GOT3 (cell line): ENCODE measurements at places on chromosomes 1 and 21.

DNA sequence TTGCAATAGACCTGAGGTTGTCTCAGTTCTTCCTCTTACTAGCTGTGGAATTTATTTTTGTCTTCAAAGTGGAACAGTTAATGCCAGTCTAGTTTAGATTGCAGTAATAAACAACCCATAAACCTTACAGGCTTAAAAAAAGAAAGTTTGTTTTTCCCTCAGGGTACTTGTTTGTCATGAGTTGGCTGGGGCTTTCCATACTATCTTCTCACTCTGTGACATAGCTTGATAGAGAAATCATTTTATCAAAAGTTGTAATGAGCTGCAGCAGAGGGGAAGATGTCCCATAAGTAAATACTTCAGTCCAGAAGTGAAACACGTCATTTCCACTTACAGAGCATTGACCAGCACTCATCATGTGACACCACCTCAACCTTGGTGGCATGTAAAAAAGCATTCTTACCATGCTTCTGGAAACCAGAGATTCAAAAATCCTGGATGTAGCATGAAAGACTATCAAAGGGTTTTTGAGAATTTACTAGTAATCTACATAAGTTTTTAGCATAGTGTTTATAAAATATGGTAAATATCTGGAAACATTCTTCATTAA lies 62.8 kb upstream of the COL11A1 start:
- DNase-seq = no peak

DNA sequence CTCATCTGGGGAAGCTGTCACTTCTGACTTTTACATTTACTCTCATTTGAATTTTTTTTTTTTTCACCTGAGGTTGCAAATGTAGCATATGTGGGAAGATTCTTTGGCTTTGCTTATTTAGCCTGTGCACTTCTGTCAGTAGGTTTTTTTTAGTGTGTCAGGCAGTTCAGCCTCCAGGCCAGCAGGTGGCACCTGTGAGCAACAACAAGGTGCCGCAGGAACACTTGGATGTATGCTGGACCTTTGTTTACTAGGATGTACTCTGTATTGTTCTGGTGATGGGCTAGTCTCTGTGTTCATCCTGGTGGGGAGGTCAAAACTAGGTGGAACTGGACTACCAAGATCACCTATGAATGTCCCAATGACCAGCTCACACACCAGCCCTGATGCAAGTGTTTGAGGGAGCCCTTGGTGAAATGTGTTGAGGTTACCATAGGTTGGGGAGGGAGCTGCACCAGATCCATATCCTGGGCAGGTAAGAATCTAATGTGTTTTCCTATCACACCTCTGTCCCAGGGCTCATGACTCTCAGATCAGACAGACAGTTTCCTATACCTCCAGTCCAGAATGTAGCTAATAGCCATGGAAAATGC lies 618.2 kb downstream of the BRINP3 start:
- DNase-seq = no peak

DNA sequence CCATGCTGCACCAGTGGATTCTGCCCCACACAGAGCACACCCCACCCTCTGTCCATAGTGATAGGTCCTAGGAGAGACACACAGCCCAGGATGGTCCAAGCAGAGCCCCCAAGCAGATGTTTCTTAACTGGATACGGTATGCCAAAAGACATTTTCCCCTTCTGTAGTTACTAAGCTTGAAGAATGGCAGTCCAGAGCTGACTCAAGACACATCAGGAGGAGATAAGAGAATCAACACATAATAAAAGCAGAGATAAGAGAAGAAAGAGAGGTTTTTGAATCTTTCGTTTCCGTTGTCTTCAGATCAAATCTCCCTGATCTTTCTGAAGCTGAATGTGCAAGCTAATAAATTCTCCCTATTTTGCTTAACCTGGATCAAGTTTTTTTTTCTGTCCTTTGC lies 21.8 kb upstream of the CASQ2 start:
- no peak for DNase-seq

- no peak for DNase-seq
Observed at GRCh38 chr1:113042285-113043143, 30.5 kb upstream of the LRIG2 start.

DNA sequence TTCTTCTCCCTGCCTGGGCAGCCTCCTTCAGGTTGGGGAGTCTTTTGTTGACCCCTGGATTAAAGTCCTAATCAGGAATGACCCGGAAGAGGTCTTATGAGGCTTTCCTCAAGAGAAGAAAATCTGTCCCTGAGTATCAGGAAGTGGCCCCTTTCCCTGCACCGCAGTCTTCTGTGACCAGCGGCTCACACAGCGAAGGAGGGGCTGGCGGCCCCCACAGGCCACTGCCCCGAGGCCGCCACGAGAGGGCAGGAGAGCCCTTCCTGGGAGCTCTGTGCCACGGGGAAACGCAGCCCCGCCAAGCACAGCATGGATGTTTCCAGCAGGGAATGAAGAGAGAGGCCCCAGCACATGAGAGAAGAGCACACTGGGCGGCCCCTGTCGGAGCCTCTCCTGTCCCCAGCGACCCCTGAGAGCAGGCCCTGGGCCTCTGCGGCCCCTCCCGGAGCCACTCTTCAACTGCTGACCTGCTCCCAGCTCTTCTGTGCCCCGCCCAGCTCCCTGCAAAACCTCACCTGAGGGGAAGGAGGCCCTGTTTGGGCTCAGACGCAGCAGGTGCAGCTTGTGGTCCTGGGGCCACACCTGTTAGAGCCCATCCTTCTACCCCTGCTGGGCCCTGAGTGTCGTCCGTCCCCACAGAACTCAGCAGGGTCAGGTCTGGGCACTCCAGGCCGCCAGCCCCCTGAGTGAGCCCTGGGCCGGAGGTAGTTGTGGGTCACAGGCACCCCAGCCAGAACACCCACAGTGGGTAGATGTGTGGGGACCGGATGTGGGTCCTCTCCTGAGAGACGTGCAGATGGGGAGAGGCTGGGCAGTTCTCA lies 4.9 kb upstream of the POFUT2 start:
- peak; percentile 58 for DNase-seq

DNA sequence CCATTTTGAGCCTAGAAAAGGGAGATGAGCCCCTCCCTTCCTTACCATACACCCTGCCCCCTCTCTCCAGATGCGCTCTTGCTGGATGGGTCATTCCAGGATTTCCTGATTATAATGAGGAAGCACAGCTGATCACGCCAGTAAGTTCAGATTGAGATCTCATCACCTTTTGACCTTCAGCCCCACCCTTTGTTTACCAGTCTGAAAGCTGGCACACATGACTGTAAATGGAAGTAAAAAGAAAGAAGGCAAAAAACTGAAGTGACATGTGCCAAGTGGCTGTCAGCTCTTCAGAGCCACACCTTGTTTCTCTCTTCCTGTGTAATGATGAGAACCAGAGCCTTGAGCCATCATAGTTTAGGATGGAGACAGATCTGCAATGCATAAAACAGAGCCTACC lies 27.9 kb downstream of the S1PR1 start:
- no peak for DNase-seq

- DNase-seq = no peak
Observed at GRCh38 chr1:234525099-234525799, 46.3 kb upstream of the TARBP1 start.

GRCh38 chr1:97816927-97817326 lies 103.9 kb downstream of the DPYD start:
- no peak for DNase-seq

- no peak for DNase-seq
Observed at GRCh38 chr1:43280692-43281091, 4.7 kb downstream of the C1orf210 start.

GRCh38 chr1:200107004-200107470 lies 79.5 kb downstream of the NR5A2 start:
- DNase-seq = no peak

DNA sequence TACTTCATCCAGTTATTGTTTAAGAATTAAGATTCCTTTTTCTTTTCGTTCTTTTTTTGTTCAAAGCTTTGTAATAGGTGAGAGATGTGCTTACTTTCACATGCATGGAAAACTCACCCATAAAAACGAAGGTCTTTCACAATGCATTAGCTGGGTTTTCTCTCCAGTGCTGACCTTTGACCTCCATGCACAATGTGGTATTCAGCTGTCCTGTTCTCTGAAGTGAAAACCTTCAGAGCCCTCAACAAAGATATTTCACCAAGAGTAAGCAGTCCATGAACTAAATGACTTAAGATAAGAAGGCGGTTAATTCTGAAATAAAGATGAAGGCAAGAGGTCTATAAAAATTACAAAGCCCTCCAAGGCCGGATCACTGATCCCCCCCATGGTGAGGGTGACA lies 77.1 kb upstream of the IPO9 start:
- DNase-seq = no peak

DNA sequence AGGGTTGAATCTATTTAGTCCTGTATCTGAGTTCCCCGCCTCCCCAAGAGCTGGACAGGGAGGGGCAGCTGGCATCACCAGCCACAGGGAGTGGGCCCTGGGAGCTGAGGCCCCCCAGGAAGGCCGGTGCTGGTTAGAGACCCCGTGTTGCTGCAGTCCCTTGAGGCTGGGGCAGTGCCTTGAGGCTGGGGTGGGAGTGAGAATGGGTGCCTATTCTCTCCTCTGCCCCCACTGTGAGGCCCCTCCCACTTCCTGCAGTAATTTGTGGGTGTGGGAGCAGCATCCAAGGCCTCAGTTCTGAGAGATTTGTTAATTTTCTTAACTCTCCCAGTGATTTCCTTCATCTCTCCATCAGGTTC lies 2.5 kb upstream of the TRAPPC3 start:
- DNase-seq = no peak

DNA sequence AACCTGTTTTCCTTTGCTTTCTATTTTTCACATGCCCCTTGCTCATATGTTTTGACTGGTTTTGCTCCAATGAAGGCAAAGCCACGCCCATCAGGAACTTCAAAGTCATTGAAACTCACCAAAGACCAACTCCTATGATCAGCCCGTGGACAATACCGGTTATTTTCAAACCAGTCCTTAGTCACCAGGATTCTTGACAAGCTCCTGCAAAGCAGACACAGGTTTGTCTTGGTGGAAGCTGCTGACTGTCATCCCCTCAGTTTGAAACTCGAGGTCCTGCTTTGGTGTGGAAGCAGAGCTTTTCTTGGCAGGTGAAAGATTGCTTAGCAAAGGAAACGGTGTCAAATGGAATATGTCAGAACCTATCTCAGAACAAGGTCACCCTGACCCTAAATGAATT lies 384.7 kb upstream of the CXADR start:
- DNase-seq = no peak

DNA sequence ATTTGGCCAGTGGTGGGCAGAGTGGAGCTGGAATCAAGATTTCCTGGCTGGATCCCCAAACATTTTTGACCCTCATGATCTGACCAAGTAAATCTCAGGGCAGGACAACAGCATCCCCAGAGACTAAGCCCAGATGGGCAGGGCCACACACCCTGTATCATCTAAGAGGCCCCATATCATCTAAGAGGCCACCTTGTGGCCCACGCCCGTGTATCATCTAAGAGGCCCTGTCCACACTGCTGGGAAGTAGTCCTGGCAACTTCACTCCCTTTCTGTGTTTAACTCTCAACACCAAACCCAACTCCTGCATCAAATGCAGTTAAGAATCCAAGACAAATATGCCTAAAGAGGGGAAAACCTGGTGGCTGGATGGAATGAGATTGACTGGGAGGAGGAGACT lies 81.6 kb upstream of the SSX2IP start:
- no peak for DNase-seq

GRCh38 chr1:179807291-179807690 lies 64.2 kb downstream of the FAM163A start:
- no peak for DNase-seq

- no peak for DNase-seq
Observed at GRCh38 chr1:14914351-14914988, 239.1 kb upstream of the TMEM51 start.

GRCh38 chr1:40092241-40092640 lies 4.8 kb downstream of the PPT1 start:
- no peak for DNase-seq

GRCh38 chr1:34800214-34800613 lies 7.4 kb downstream of the GJA4 start:
- no peak for DNase-seq

- no peak for DNase-seq
Observed at GRCh38 chr1:22415489-22415888, 36.2 kb upstream of the ZBTB40 start.

DNA sequence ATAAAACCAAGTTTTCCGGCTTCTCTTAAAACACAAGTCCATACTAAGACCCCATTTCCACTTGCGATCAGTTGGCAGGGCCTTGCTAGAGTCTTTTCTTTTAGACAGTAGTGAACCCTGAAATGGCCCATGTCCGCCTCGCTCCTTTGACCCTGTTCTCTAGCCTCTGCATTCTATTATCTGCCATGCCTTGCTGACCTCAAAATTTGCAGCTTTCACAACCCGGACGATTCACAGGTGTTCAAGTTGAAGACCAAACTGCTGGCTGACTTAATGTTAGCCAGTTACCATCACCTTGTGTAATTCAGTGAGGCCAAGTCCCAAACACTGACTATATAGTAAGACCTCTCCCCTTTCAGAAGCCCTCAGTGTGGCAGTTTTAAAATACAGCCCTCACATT lies 174.2 kb downstream of the PCP4 start:
- no peak for DNase-seq

- peak; percentile 55 for DNase-seq
Observed at GRCh38 chr1:169779970-169780369, 14.7 kb downstream of the METTL18 start.

- DNase-seq = no peak
Observed at GRCh38 chr1:212852105-212852688, 4.7 kb upstream of the SPATA45 start.

DNA sequence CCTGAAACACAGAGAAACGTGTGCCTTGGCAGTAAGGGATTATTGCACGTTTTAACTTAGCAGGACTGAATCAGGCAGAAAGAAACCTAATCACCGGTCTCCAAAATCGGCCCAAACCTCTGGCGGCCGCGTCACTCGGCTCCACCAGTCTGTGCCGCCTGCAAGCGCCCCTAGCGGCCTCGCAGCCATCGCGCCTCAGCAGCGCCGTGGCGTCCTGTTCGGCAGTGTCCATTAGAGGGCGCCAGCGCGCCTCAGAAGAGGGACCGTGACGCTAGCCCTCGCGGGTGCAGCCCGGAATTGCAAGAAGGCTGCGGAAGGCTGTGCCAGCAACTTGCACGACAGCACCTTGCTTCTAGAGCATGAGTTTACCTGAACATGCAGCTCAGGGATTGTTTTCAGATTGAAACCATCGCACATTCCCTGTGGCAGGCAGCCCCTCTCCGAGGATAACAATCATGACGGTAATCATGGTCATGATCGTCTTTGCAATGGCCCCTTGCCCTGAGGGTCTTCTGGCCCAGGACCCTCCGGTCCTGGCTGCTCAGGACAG lies 164.4 kb downstream of the TRIM33 start:
- DNase-seq = peak; percentile 73

- no peak for DNase-seq
Observed at GRCh38 chr1:22855668-22856606, 116.7 kb downstream of the LACTBL1 start.

DNA sequence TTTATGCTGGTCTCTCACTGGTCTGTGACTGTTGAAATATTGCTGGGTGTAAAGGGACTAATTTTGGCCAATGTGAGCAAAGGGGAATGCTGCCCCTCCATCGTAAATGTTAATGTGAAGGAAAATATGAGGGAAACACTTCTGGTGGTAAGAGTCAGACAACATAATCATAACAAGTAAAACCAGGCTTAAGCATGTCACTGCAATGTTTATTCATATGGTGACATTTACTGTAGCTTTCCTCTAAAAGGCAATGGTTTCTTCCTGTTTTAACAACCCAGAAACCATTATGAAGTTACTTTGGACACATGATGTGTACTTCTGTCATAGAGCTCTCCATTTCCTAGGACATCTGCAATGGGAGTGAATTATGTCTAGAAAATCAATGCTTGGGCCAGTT lies 358.0 kb downstream of the LMO4 start:
- no peak for DNase-seq
